ENCODE measurements at places on chromosomes 11 and 22. TPM values are rescaled to one million over a fixed set of nuclear protein-coding genes. Genes with fewer than 3 reads are reported as not detected.
A peak's percentile ranks its signal among the peaks of the same experiment; 100 is the strongest.

Gene SCO2
- 0.94 TPM for total RNA-seq

GRCh38 chr11:128936606-128937251 lies 5.9 kb downstream of the TP53AIP1 start:
- DNase-seq = no peak

- DNase-seq = peak; percentile 54
These were observed 98.4 kb upstream of the PARVA start for GRCh38 chr11:12278766-12279671.

DNA sequence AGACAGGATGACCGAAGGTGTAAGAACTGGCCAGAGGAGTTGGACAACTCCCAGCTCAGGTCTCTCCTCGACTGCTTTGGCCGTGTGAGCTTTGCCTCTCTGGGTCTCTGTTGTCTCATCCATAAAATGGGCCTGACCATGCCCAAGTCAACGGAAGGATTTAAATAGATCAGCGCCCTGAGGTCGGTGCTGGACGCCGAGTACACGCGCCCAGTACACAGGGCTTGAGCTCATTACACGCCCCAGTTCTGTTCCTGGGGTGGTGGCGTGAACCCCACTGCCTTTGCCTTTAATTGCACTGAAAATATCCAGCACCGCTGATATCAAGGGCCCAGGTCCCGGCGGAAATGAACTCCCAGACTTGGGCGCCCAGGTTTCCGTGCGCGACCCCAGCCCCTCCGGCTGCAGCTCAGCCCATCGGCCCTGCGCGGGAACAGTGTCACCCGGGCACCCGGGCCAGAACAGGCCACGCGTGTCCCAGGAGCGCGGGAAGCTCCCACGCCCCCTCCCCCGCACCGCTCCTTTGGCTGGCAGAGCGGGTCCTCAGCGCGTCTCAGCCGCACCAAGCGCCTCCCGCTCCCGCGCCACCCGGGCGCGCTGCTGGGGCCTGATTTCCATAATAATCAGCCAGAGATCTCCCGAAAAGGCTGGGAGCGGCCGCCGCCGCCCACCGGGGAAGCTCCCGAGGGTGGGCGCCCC lies 42.2 kb downstream of the CYTH4 start:
- no peak for DNase-seq

Gene RFPL3
- total RNA-seq = not detected

GRCh38 chr22:38124236-38124974 lies 13.9 kb upstream of the BAIAP2L2 start:
- no peak for DNase-seq

GRCh38 chr11:100563541-100564280 lies 123.4 kb upstream of the ARHGAP42 start:
- no peak for DNase-seq

Gene TMEM45B
- not detected for total RNA-seq

Gene KCNE3
- 1.4 TPM for total RNA-seq

DNA sequence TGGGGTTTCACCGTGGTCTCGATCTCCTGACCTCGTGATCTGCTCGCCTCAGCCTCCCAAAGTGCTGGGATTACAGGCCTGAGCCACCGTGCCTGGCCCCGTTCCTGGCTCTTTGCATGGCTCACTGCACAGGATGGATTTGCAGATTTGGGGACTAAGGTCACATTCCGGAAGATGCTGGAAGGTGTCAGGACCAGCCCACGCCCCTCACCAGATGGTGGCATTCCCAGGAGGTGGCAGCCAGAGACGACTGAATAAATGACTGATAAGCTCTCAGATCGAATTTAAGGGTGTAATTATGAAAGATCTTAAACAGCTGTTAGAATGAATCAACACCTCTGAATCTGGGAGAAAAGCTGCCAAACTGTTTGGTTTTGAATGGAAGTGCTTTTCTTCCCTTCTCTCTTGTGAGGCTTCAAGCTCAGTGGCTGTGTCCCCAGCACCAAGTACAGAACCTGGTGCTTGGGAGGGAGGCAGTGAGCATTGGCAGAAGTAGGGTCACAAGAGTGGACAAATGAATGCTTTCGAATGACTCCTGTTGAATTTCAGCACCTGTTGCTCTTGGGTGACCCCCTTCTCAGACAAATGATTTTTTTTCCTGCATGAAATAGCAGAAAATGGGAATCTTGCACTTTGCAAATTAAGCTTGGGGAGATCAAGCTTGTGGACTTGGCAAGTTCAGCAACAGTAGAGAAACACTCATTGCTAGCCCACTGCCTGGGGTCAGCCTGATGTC lies 69.6 kb downstream of the KIAA1671 start:
- DNase-seq = no peak

DNA sequence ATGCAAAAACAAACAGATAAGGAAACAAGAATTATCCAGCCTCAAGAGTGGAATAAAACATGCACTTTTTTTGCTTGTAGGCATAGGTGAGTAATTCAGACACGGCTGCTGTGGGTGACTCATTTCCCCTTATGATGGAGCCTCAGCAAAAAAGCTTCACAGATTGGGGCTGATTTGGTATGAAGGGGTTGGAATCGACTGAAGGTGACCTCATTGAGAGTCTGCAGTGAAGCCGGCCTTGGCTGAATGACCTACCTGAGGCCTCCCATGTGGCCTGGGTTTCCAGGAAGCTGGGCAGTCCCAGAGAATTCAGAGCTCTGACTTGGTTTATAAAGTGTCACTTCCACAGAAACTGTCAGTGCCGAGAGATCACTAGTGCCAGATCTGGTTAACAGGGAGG lies 34.2 kb upstream of the VPREB1 start:
- DNase-seq = no peak

Gene CARD18
- not detected for total RNA-seq

DNA sequence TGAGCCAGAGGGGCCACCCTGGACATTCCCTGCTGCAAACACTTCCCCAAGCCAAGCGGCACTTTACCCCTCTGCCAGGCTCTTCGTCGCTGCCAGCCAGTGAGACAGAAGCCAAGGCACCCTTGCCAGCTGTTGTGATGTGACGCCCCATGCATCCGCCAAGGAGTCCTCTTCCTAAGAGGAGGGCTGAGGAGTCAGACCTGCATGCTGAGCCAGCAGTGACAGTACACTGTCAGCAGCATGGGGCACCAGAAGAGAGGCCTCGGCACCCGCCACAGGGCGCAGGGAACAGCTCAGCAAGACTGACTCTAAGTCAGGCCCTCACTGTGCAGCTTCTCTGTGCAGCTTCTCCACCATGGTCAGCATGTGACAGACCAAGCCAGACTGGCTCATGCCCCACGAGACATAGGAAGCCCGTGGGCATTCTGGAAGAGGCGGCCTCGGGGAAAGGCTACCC lies 26.4 kb downstream of the VPS37C start:
- DNase-seq = no peak

GRCh38 chr22:18110194-18110953 lies at the start of gene TUBA8:
TUBA8 (plus strand) TSS chr22:18110809; CDS start chr22:18110866, 57 bp downstream.
- no peak for DNase-seq

- no peak for DNase-seq
These were observed 16.0 kb downstream of the STK33 start for GRCh38 chr11:8577791-8578581.

DNA sequence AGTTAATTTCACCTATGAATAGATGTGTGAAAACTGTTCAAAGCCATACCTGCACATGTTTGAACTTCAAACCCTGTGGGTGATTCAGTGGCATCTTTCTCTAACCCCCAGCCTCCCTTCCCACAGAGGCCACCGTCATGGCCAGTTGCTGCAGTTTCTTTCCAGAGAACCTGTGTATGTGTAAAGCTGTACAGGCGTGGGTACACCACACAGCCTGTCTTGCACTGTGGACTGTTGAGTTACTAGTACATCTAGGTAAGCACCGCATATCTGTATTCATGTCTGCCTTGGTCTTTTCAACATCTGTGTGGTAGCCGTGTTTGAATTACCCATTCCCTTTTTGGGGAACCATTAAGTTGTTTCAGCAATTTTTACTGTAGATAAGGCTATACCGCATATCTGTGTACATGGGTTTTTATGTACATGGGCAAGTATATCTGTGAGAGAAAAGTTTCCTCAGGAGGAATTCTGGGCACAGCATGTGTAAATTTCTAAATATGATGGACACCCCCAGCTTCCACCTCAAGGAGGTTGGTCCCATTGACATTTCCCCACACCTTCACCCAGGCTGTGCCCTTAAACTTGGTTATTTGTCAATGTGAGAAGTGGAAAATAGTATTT lies 13.9 kb downstream of the NEAT1 start:
- DNase-seq = peak; percentile 58

All from right atrium auricular region (tissue), 2 donors.